ENCODE measurements at places on chromosomes 12 and 14.

GRCh38 chr12:2691345-2692071 is 103.3 kb upstream of the FKBP4 start:
- no peak for DNase-seq

GRCh38 chr14:29548948-29549370 is 378.7 kb downstream of the PRKD1 start:
- peak; percentile 73 for DNase-seq

DNA sequence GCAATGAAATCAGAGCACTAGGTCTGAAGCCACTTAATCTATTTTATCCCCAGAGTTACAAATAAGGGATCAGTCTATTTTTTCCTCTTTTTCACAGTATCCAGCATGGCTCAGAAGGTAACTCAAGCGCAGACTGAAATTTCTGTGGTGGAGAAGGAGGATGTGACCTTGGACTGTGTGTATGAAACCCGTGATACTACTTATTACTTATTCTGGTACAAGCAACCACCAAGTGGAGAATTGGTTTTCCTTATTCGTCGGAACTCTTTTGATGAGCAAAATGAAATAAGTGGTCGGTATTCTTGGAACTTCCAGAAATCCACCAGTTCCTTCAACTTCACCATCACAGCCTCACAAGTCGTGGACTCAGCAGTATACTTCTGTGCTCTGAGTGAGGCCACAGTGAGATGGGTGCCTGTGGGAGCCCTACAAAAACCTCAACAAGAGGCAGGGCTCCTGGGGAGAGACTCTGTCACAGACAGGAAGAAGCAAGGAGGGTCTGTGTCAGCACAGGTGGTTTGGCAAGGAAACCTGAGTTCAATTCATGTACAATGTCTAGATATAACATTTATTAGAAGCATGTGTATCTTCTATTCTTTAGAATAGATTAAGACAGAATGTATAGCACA is 334.3 kb upstream of the OR4E1 start:
- DNase-seq = no peak

DNA sequence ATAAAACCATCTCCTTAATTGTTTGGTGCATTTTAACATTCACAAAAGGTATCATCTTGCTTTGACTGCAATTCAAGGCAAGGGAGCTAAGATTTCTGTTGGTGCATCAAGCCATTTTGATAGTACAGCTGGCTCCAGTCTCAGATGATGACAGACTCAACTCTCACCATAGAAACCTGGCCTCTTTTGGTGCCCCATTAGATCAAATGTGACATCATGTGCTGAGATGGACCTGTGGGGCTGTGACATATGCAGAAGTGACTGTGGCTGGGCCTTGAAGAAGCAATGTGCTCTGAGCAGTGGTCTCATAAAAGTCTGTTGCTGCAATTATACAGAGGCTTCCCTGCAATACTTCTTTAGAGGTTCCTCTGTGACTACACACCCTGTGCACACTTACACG is 88.4 kb downstream of the SLC2A13 start:
- no peak for DNase-seq

- DNase-seq = no peak
Observed at GRCh38 chr12:45575417-45575816, 154.1 kb upstream of the ARID2 start.

- DNase-seq = no peak
Observed at GRCh38 chr12:75622492-75622891, 111.1 kb upstream of the KRR1 start.

DNA sequence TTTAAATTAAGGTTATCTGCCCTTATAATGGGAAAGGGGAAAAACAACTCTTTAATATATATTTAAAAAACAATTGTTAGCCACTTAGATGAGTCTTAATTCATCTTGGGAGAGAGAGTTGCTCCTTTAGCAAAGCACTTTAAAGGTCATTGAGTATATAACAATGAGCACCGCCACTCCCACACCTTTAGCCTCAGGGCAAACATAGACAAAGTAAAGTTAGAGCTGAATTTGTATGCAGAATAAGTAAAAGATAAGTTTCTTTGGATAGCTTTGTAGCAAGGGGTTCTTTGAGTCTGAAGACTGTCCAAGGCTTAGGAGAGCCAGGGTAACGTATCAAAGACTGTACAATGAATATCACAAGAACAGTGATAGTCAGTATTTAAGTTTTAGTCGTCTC is 728.8 kb upstream of the LMO3 start:
- DNase-seq = no peak

- DNase-seq = no peak
Observed at GRCh38 chr14:94043111-94043755, 17.1 kb downstream of the OTUB2 start.

DNA sequence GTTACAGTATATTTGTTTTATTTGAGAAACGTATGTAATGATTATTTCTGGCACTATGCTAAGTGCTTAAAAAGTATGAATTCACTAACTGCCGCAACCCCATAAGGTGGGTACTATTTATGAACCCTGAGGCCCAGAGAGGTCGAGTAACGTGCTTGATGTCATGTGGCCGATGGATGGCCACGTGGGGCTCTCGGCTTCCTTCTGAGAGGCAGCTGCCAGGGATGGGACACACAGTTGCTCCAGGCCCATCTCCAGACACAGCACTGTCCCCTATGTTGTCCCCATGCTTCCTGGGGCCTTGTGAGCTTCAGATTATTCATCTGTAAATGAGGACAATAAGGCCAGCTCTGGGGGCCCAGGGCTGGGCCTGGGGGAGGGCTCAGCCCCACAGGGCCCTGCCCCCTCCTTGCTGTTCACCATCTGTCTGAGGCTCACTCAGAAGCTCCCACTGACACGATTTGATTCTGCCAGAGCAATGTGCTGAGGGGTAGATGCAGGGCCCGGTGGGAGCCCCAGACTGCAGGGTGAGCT is 115.0 kb downstream of the CALM1 start:
- no peak for DNase-seq

DNA sequence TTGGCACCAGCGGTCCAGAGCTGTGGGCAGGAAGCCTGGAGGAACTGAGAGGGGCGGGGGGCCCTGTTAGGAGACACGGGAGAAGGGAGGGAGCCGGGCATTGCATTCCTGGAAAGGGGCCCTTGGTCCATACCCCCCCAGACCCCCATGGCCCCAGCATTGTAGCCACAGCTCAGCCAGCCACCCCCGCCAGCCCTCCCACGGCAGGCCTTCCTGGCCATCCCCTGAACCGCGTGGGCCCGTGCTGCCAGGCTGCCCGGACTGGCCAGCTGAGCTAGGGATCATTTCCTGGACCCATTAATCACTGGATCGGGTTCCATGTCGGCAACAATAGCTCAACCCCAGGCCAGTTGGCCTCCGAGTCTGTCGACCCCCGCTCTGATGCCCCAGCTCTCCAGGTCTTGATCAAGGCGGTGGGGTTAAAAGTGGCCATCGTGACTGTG is 39.8 kb upstream of the DIO3 start:
- DNase-seq = no peak

GRCh38 chr14:100589071-100589759 is 2.0 kb upstream of the BEGAIN start:
- no peak for DNase-seq

GRCh38 chr12:72214163-72214562 is 58.0 kb upstream of the TRHDE start:
- DNase-seq = no peak

- no peak for DNase-seq
Observed at GRCh38 chr14:37195327-37195726, 2.4 kb upstream of the MIPOL1 start.

GRCh38 chr12:9810671-9811070 is 16.6 kb upstream of the KLRF1 start:
- DNase-seq = no peak

- no peak for DNase-seq
Observed at GRCh38 chr12:62963486-62964041, 28.6 kb upstream of the PPM1H start.

DNA sequence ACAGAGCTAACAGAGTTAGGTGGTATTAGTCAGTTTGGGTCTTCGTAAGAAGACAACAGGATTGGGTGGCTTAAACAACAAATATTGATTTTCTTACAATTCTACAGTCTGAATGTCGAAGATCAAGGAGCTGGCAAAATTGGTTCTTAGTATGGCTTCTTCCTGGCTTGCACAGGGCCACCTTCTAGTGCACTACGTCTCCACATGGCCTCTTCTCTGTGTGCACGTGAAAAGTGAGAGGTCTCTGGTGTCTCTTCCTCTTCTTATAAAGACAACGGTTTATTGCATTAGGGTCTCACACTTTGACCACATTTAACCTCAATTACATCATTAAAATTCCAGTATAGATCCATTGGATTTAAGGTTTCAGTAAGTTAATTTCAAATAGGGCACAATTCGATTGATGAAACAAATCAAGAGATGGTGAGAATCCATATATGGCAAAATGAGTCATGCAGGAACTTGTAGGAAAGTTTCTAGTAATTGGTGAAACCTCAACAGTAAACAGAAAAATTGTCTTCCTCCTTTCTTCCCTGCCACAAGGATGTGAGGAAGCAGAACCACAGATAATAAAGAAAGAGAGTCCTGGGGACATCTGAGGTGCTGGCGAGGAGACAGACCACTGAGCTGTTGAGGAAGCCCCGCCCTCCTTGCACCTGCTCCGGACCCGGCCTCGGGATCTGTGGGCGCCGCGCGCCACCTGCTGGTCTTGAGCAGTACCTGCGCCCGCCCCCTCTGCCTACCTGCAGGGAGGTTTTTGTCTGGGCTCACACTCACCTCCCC is 846.7 kb downstream of the TMEM121 start:
- DNase-seq = no peak

DNA sequence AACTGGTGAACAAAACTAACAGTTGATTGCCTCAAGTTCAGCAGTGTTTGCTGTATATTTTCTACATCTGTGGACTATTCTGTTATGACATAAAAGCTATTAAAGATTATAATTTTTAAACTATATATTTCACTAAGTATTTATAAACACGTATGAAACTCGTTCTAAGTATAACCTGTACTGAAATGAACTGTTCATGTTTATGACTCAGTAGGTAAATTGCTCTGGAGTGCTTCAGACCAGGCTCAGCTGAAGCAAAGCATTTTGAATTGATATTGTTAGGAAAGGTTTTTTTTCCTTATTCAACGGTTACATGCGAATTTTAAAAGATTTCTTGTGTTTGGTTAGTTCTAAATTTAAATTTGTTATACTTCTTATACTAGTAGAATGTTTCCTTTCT is 151.3 kb downstream of the RAD51B start:
- DNase-seq = no peak

DNA sequence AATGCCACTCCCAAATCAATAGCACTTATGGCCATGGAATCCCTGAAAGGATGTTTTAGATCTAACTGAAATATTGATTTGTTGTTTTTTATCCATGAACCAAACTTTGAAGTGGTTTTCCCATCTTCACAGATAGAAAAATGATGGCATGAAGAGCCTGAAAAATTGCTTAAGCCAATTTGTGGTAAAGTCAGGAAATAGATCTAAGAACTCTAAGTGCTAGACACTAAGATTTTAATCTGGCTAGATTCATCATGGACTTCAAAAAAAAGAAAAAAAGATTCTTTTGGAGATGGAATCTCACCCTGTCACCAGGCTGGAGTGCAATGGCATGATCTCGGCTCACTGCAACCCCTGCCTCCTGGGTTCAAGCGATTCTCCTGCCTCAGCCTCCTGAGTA is 45.0 kb upstream of the STRN3 start:
- no peak for DNase-seq

DNA sequence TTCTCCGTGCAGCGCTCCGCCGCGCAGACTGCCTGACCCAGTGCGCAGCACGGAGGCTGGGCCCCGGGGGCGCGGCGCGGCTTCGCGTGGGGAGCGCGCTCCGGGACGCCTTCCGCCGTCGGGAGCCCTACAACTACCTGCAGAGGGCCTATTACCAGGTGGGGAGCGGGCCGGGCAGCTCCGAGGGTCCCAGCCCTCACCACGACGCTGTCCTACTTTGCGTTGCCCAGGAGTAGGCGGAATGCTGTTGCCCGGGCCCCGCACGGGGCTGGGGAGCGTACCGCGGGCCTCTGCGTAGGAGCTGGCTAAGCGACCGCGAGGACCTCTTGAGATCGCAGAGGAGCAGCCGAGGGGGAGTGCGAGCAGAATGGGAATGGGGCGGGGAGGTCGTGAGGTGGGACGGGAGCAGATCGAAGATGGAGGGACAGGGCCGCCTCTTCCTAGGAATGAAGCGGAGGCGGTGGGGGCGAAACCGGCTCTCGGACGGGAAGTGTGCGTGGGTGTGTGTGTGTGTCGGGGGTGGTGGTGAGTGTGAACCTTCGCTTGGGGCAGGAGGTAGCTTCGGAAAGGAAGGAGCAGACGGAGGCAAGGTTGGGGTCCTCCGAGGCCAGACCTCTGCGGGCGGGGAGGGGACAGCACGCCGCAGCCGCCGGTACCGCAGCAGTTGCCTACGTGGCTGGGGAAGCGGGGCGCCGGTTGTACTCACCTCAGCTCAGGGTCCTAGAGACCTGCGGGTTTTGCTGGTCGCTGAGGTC is 751 bp downstream of the P3H3 start:
- DNase-seq = no peak

GRCh38 chr14:94509356-94509755 is at the start of gene SERPINA12:
Gene SERPINA12, minus strand, starts transcription at chr14:94509469. Its CDS starts 11,072 bp downstream, at chr14:94498397.
- no peak for DNase-seq

GRCh38 chr14:77498120-77498979 is at the start of gene ISM2:
Gene ISM2, minus strand, starts transcription at chr14:77498816. Its CDS starts 23 bp downstream, at chr14:77498793.
- no peak for DNase-seq

- no peak for DNase-seq
Observed at GRCh38 chr14:64369201-64369600, 19.0 kb upstream of the MTHFD1 start.

- DNase-seq = no peak
Observed at GRCh38 chr12:19659501-19659900, 220.2 kb downstream of the AEBP2 start.

DNA sequence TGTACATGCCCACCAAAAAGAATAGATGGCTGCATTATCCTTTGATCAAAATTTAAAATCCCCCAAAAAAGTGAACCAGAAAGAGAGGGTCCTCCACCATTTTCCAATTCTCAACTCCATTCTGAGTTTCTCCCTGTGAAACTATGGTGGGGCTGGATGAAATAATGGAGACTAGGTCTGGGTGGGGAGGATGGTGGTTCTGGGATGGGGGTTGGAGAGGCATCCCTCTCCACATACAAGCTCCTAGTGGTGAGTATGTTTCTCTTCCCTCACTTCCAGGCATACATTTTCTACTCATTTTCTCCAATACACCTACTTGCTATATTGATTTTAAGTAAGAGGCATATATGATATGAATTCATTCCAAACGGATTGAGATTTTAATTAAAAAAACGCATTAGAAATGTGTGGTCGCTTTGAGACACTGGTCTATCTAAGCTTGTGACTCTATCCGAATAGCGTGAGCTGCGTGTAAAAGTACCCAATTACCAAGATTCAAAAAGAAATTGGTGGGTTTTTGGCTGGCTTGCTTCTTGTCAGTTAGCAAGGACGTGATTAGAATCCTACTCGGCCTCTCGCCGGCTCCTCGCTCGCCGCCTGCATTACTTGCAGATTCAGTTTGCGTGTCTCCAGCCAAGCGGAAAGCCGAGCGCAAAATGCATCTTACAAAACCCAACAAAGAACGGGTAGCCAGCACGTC is 3.4 kb downstream of the ASCL1 start:
- DNase-seq = peak; percentile 62

- DNase-seq = no peak
Observed at GRCh38 chr14:75181293-75182062, 5.1 kb upstream of the TMED10 start.
